Stimulated activated CD8-positive, alpha-beta memory T cell treated with anti-CD3 and anti-CD28 coated beads, Interleukin-12 subunit alpha, Interleukin-12 subunit beta, amount 100 ng/mL, for 1 hour (primary cell): ENCODE measurements at places on chromosomes 5 and 9.

GRCh38 chr9:83706676-83707517 is 861 bp downstream of the UBQLN1 start:
- peak; percentile 43 for DNase-seq

- DNase-seq: no peak
Measured at GRCh38 chr5:93675460-93676450, 65.6 kb downstream of the POU5F2 start.

GRCh38 chr9:16342246-16343020 is 528.0 kb downstream of the BNC2 start:
- no peak for DNase-seq

DNA sequence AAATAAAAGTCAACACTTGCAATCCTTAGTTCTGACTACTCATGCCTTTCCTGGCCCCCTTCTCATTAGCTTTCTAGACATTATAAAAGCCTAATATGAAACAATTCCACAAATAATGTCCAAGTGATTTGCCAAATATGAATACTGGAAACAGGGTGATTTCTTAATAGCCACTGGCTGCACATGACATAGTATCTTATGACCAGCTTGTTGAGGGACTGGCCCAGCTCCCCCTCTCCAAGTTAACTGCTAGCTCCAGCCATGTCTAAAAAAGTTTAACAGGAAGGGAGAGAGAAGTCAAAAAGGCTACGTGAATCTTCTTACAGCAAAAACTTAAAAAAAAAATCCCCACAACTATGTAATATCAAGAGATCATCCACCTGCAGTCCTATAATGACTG is 1.5 kb downstream of the CERT1 start:
- no peak for DNase-seq

GRCh38 chr9:89434636-89435035 is 63.3 kb downstream of the SEMA4D start:
- no peak for DNase-seq

DNA sequence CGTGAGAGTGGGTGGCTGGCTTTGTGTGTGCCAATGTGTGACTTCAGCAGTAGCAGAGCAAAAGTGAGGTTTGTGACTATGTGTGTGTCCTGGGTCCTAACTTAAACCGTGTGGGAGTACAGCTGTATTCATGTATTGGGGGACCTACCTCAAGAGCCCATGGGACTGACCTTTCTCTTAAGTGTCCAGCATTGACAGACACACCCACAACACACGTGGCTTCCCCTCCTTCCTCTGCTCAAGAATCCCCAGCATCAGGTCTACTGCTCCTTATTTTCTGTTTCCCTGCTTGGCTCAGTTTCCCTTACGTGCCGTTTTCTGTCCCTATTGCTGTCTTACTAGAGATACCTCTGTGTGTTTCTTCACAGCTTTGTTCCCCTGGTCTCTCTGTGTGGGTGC is 616 bp downstream of the IL11RA start:
- no peak for DNase-seq
